ENCODE measurements at places on chromosomes 11 and 22.

- no peak for DNase-seq
Observed at GRCh38 chr22:48212727-48213126, 1450.3 kb downstream of the TBC1D22A start.

DNA sequence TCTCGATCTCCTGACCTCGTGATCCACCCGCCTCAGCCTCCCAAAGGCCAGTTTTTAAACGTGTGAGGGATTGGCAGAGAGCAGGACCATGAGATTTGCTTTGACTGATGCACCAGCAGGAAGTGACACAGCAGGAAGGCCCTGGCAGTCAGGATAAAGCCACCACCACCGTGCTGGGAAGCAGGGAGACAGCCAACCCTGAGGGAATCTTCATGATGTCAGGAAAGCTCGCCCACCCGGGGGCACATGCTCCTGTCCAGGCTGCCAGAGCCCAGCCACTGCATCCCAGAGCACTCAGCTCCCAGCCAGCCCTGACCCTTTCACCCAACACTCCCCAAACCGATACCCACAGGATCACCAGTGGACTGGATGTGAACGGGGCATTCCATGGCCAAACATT lies 6.1 kb downstream of the TUBGCP6 start:
- DNase-seq: no peak

- no peak for DNase-seq
Observed at GRCh38 chr22:23686416-23687024, 4.3 kb upstream of the RGL4 start.

DNA sequence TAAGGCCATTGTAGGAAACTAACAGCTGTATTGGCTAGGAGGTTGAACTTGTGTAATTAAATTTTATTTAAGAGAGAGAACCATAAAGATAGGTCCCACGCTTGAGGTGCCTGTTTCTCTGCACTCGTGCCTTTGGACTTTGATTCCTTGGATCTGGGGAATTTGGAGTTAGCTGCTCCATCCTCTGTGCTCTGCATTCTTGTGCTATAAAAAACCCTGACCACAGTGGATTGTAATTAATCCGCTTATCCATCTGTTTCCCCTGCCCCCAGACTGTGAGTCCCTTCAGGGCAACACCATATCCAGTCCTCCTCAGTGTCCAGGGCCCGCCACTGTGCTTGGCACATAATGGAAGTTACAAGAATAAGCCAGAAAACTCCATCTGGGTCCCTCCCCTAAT lies 169.8 kb downstream of the SPON1 start:
- DNase-seq: no peak
